Chondrocyte (in vitro differentiated cells): ENCODE measurements at places on chromosomes 4 and X. TPM values are rescaled to one million over a fixed set of nuclear protein-coding genes. Genes with fewer than 3 reads are reported as not detected.

The DCAF8L2 gene
- total RNA-seq: not detected in 3 replicates

GRCh38 chr4:96315815-96316214 is 475.9 kb downstream of the PDHA2 start:
- peaks cover 5% of the 10 kb centered on the region for H3K27me3 ChIP-seq
- H3K4me3 ChIP-seq: no peak overlapping the region
- no peaks in the 10 kb centered on the region for H3K36me3 ChIP-seq

GRCh38 chr4:110959041-110959643 is 336.3 kb upstream of the PITX2 start:
- no peaks in the 10 kb centered on the region for H3K36me3 ChIP-seq
- DNase-seq: no peak
- no peaks in the 10 kb centered on the region for H3K4me1 ChIP-seq

DNA sequence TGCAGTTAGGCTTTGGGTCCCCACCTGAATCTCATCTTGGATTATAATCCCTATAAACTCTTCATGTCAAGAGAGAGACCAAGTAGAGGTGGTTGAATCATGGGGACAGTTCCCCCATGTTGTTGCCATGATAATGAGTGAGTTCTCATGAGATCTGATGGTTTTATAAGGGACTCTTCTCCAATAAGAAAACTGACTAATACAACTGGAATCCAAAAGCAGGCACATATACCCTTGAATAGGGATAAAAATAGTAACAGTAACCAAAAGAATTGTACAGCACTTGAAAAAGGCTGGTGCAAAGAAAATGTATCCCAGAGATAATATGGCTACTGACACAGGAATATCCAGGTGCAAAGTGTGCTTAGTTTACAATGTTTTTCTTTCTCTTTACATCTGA is 351.5 kb upstream of the MAD2L1 start:
- H3K4me1 ChIP-seq: peaks cover 9% of the 10 kb centered on the region
- no peak overlapping the region for H3K27ac ChIP-seq

- H3K27me3 ChIP-seq: no peaks in the 10 kb centered on the region
- peaks cover 19% of the 10 kb centered on the region for H3K4me1 ChIP-seq
- no peak for DNase-seq
- peak overlapping the region; percentile 61 for H3K4me3 ChIP-seq
Measured at GRCh38 chrX:40145923-40146261, 48.1 kb upstream of the BCOR start.

The RASGEF1B gene
- total RNA-seq: 2.3 to 5.6 TPM (median 2.5 TPM) in 3 replicates

- no peak for DNase-seq
- H3K4me1 ChIP-seq: peaks cover 12% of the 10 kb centered on the region
- peak overlapping the region; percentile 69 for H3K27ac ChIP-seq
- no peaks in the 10 kb centered on the region for H3K27me3 ChIP-seq
Measured at GRCh38 chr4:187632260-187632995, 363.1 kb upstream of the ZFP42 start.

DNA sequence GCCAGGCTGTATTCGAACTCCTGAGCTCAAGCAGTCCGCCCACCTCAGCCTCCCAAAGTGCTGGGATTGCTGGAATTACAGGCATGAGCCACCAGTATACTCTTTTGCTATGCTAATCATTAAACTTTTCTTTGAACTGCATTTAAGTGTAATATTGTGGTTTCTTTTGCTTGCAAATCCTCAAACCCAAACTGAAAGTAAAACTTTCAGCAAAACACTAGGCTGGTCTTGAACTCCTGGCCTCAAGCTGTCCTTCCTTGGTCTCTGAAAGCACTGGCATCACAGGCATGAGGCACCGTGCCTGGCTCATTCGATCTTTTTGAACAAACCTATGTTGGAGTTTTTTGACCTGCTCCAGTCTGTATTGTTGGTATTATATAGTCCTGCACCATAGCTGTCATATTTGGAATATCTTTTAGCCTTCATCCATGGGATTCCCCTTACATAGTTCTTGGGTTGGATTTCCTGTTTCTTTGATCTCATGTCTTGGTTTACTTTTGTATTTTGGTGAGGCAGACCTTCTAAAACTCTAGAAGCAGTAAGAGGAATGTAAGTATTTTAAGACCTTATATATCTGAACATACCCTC is 34.1 kb downstream of the MOB1B start:
- peaks cover 13% of the 10 kb centered on the region for H3K4me1 ChIP-seq
- H3K27ac ChIP-seq: no peak overlapping the region
- no peak overlapping the region for H3K4me3 ChIP-seq
- DNase-seq: no peak
- H3K27me3 ChIP-seq: no peaks in the 10 kb centered on the region
- peaks cover 2% of the 10 kb centered on the region for H3K36me3 ChIP-seq

DNA sequence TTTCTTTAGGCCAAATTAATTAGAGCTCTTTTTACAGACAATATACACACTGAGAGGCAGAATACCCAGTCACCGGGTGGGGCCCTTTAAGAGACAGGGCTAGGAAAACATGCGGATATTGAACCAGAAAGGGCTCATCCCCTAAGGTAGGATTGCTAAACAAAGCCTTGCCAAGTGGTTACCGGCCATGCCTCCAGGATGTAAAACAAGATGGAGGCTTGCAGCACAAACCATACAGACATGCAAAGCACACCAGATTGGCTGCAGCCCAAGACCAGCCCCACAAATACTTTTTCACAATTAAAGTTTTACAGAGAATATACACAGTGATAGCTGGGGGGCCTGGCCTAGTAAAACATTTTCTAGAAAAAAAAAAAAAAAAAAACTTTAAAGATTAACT is 210.0 kb downstream of the KLHL4 start:
- no peaks in the 10 kb centered on the region for H3K27me3 ChIP-seq
- no peak overlapping the region for H3K4me3 ChIP-seq
- H3K36me3 ChIP-seq: no peaks in the 10 kb centered on the region
- DNase-seq: no peak

The TMEM185A gene
- 21.7 to 30.2 TPM (median 21.9 TPM) in 3 replicates for total RNA-seq

DNA sequence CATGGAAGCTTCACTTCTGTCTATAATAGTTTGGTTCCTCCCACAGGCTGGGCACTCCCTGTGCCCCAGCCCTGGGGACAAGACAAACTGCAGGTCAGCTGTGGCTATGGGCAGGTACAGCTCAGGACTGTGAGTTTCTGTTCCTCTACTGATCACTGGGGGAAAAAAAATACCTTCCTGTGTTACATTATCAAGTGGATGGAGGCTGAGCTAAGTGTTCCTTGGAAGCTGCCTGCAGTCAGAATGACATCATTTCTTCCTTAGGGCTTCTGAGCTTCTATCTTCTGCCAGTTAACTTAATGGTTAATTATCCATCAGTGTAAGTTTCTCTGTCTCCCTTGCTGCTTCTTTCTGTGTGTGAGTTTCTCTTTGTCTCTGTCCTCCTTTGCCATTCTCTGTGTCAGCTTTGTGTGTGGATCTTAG is 4.6 kb downstream of the RAB33A start:
- DNase-seq: no peak
- H3K27ac ChIP-seq: peak overlapping the region; percentile 13
- peaks cover 6% of the 10 kb centered on the region for H3K36me3 ChIP-seq
- no peaks in the 10 kb centered on the region for H3K27me3 ChIP-seq

- H3K4me3 ChIP-seq: no peak overlapping the region
- H3K27me3 ChIP-seq: no peaks in the 10 kb centered on the region
Measured at GRCh38 chr4:85747882-85748491, 273.0 kb downstream of the ARHGAP24 start.

GRCh38 chr4:182384631-182385091 is 141.5 kb downstream of the TENM3 start:
- peak overlapping the region; percentile 89 for H3K27ac ChIP-seq
- peaks cover 18% of the 10 kb centered on the region for H3K4me1 ChIP-seq
- H3K27me3 ChIP-seq: no peaks in the 10 kb centered on the region
- peak overlapping the region; percentile 37 for H3K4me3 ChIP-seq
- H3K36me3 ChIP-seq: peaks cover 4% of the 10 kb centered on the region
- no peak for DNase-seq

The MAGEC2 gene
- total RNA-seq: not detected in 3 replicates

The UGT8 gene
- 0.17 TPM in 1 of 3 replicates, not detected in the others for total RNA-seq

DNA sequence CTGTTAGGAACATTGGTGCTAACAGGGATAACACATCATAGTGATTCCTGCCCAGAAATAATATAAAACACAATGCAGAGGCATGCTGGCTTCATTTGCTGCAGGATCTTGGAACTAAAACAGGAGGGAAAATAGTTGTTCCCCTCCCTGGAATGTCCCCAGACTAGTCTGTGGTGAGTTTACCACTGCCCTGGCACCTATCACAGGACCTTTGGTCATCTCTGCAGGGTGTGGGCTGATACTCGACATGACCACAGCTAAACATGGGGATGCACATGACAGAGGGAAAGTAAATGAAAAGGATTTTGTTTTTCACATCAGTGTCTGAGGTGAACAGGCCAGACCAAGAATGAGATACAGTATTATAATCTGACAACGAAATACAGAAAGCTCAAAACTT is 160.2 kb upstream of the DKK2 start:
- DNase-seq: no peak
- H3K27ac ChIP-seq: peak overlapping the region; percentile 1
- peaks cover 2% of the 10 kb centered on the region for H3K36me3 ChIP-seq
- no peak overlapping the region for H3K4me3 ChIP-seq
- H3K4me1 ChIP-seq: peaks cover 33% of the 10 kb centered on the region
- H3K27me3 ChIP-seq: no peaks in the 10 kb centered on the region

DNA sequence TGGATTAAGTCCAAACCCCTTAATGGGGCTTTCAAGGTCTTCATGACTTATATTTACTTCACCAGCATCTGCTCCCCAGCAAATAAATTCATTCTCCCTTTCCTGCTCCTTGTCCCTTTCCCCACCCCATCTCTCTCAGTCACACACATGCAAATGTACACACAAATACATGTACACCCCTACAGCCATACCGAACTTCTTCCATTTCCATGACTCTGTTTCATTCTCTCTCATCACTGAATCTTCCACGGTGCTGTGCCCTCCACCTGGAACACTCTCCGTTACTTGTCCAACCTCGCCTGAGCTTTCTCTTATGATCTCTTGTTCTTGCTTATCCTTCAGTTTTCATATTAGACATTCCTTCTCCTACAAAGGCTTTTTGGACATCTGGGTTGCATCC is 22.0 kb upstream of the RPA4 start:
- no peaks in the 10 kb centered on the region for H3K36me3 ChIP-seq
- no peak for DNase-seq
- H3K27me3 ChIP-seq: no peaks in the 10 kb centered on the region
- no peaks in the 10 kb centered on the region for H3K4me1 ChIP-seq

DNA sequence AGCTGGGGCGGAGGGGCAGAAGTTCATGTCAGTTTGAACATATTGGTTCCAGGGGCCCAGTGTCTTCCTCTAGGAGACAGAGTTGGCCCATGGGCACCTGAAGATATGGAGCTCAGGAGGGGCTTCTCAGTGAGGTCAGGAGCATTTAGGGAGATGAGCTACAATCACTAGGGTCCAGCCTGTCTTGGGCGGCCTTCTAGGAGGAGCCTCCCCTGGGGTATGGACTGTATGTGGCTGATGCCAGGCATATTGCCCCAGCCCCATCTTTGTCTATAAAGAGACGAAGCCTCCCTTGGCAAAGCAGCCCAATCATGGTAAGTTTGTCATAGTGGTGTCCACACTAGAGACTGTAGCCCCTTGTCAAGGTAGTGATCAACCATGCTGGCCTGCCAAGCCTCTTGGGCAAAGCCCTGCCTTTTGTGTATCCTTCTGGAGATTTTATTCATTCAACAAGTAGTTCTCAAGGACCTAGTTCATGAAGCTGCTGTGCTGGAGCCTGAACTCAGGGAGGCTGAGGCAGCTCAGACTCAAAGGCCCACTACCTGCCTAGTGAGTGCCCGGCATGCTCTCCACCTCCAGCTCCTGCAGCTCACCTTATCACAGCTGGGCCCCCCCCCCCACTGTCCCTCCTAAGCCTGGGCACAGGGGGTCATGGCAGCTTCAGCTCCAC is 5.4 kb upstream of the CNGA2 start:
- H3K27me3 ChIP-seq: no peaks in the 10 kb centered on the region
- DNase-seq: no peak
- no peak overlapping the region for H3K27ac ChIP-seq
- H3K4me3 ChIP-seq: no peak overlapping the region

The ITM2A gene
- total RNA-seq: 0.56 TPM in 1 of 3 replicates, not detected in the others

The CCKAR gene
- total RNA-seq: not detected in 3 replicates

DNA sequence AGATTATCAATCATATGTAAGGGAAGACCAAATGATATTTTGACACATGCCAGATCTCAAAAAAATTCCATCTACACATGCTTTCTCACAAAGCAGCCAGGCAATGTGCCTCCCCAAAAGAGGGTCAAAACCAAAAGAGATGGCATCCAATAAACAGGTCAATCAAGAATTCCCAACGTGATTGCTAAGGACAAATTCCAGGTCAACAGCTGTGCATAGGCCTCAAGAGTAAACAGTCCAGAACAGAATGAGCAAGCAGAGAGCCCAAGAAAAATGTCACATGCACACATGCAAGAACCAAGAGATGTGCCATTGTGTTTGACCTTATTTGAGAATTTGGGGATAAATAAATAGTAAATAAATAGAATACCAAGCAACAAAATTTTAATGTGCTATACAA is 136.7 kb downstream of the APBB2 start:
- no peak for DNase-seq
- no peak overlapping the region for H3K4me3 ChIP-seq
- H3K27me3 ChIP-seq: no peaks in the 10 kb centered on the region
- H3K4me1 ChIP-seq: peaks cover 53% of the 10 kb centered on the region
- H3K36me3 ChIP-seq: no peaks in the 10 kb centered on the region
- no peak overlapping the region for H3K27ac ChIP-seq

The DYNLT3 gene
- 31.5 to 36.5 TPM (median 35.8 TPM) in 3 replicates for total RNA-seq

The ARAP2 gene
- 1.4 to 1.6 TPM (median 1.5 TPM) in 3 replicates for total RNA-seq

- no peak overlapping the region for H3K4me3 ChIP-seq
- H3K36me3 ChIP-seq: no peaks in the 10 kb centered on the region
- H3K27me3 ChIP-seq: peaks cover 26% of the 10 kb centered on the region
- H3K27ac ChIP-seq: no peak overlapping the region
- peaks cover 14% of the 10 kb centered on the region for H3K4me1 ChIP-seq
Measured at GRCh38 chr4:24975510-24975909, 55.2 kb downstream of the LGI2 start.

The USP26 gene
- total RNA-seq: 0.17 TPM in 1 of 3 replicates, not detected in the others

GRCh38 chr4:111880116-111880515 is 265.1 kb upstream of the FAM241A start:
- H3K27ac ChIP-seq: no peak overlapping the region
- H3K4me1 ChIP-seq: no peaks in the 10 kb centered on the region
- peaks cover 9% of the 10 kb centered on the region for H3K27me3 ChIP-seq

GRCh38 chrX:2829469-2830246 is 928 bp downstream of the GYG2 start:
- no peaks in the 10 kb centered on the region for H3K27me3 ChIP-seq
- no peak for DNase-seq
- peaks cover 9% of the 10 kb centered on the region for H3K4me1 ChIP-seq
- H3K4me3 ChIP-seq: peak overlapping the region; percentile 64
- H3K27ac ChIP-seq: no peak overlapping the region
- H3K36me3 ChIP-seq: no peaks in the 10 kb centered on the region

The CSAG1 gene
- not detected in 3 replicates for total RNA-seq

The PAGE4 gene
- not detected in 3 replicates for total RNA-seq
